ENCODE measurements at places on chromosomes 13 and 19.

GRCh38 chr19:4974880-4975469 is 6.1 kb downstream of the KDM4B start:
- no peak for DNase-seq

- DNase-seq, result no peak
Observed at GRCh38 chr19:30332445-30333234, 39.5 kb upstream of the ZNF536 start.

DNA sequence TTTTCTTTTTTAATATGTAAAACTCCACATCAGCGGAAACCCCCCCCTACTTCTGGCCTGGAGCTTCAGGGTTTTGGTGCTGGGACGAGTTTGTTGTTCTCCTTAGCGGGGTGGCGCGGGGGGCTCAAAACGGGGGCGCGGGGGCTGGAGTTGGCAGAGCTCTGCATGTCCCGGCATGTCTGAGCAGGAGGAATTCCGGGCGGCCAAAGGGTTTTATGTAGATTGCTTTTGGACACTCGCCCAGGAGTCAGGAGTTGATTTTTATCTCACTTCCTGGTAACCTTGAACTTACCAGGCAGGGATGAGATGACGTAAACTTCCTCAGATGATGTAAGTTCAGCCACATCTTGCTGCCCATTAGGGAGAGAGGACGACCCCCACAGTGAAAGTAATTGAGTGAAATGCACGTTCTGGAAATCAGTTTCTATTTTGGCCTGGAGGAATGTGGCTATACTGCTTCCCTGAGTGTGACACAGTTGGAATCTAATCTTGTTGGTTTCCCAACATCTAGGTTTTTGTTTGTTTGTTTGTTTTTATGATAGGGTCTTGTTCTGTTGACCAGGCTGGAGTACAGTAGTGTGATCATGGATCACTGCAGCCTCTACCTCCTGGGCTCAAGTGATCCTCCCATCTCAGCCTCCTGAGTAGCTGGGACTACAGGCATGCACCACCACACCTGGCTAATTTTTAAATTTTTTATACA is 21.0 kb upstream of the GDF15 start:
- DNase-seq, result no peak

DNA sequence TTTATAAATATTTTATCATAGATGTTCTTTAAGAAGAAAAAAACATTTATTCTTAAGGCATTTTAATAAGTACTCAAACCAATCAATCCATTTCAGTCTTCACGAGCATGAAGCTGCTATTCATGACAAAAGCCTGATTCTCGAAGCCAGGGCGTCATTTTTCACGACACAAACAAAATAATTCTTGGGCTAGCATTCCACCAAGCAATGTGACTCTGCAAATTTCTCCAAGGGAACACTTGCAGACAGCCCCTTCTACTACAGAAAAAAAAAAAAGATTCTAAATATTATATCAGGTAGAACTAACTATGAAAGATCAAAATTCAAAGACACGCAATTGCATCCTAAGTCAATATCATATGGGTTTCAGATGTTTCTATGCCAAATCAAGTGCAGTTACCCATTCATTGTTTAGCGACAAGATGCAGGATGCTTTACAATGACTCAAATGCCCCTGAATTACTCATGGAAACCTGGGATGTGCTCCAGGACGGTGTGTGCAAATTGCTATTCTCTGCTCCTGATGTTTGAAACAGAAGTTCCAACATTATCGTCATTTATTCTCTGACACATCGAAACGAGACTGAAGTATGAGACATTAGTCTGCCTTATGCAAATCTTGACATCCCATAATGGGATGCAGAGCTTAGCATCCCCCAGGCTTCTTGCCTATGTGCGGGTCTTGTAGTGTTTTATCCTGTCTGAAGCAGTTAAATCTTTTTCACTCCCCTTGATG is 517.7 kb downstream of the MYO16 start:
- DNase-seq, result no peak

- DNase-seq, result no peak
Observed at GRCh38 chr13:111461445-111462149, 141.2 kb downstream of the TEX29 start.

GRCh38 chr13:98300956-98301641 is 124.0 kb upstream of the RNF113B start:
- no peak for DNase-seq

Data from T-helper 1 cell (primary cell).